ENCODE measurements at places on chromosomes 4 and X. TPM values are rescaled to one million over a fixed set of nuclear protein-coding genes. Genes with fewer than 3 reads are reported as not detected.

The FABP2 gene
- not detected for total RNA-seq

The SULT1E1 gene
- not detected for total RNA-seq

The TEX13C gene
- not detected for total RNA-seq

The FRMPD3 gene
- total RNA-seq, result 0.07 TPM

The IGSF1 gene
- not detected for total RNA-seq

The DCAF12L1 gene
- not detected for total RNA-seq

The UBQLN2 gene
- total RNA-seq, result 38.0 TPM

The FAM133A gene
- 1.6 TPM for total RNA-seq

The SPATA4 gene
- 0.32 TPM for total RNA-seq

The DMP1 gene
- not detected for total RNA-seq

The G3BP2 gene
- 157 TPM for total RNA-seq

The UGT2B15 gene
- not detected for total RNA-seq

The LAMTOR3 gene
- total RNA-seq, result 32.7 TPM

The SPRY1 gene
- 1.3 TPM for total RNA-seq

The COMMD8 gene
- total RNA-seq, result 40.4 TPM

The GAGE12J gene
- total RNA-seq, result not detected

The STEEP1 gene
- 23.2 TPM for total RNA-seq

Data from HFFc6 (cell line).